Muscle of arm (tissue), 14 donors: ENCODE measurements at places on chromosomes 13 and 19. TPM values are rescaled to one million over a fixed set of nuclear protein-coding genes. Genes with fewer than 3 reads are reported as not detected.

GRCh38 chr13:40692946-40693345 lies 26.5 kb upstream of the FOXO1 start:
- no peak for DNase-seq

- no peak for DNase-seq
Measured at GRCh38 chr13:73088332-73088935, 29.6 kb downstream of the KLF5 start.

- DNase-seq = no peak
Measured at GRCh38 chr19:5107432-5108122, 138.7 kb downstream of the KDM4B start.

GRCh38 chr19:47675271-47675670 lies 38.0 kb upstream of the EHD2 start:
- DNase-seq = no peak

DNA sequence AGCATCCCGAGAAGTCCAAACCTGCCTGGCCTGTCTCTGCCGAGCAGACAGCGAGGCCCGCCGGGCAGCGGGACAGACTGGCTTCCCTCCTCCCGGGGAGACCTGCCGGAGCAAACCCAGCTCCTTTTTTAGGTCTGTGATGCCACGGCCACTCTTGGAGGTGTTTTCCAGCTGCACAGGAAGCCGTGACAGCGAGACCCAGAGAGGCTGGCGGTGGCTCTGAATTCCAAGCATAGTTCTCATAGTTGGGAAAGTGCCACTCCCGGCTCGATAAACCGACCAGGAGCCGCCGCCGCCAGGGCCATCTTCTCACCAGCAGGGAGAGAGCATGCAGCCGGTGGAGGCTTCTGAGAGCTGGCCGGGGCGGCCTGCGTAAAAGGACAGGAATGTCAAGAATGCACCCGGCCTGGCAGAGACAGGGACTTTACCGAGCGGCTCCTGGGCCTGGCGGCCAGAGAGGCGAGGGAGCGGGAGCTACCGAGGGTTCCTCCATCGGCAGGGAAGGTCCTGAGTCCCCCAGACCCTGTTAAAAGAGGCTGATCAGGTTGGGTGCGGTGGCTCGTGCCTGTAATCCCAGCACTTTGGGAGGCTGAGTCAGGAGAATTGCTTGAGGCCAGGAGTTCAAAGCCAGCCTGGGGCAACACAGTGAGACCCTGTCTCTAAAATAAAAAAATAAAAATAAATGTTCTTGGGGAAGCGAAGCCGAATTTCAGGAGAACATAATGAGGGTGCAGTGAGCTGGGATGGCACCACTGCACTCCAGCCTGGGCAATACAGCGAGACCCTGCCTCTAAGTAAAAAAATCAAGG lies 64.9 kb downstream of the GADD45B start:
- peak; percentile 72 for DNase-seq

- no peak for DNase-seq
Measured at GRCh38 chr19:48455908-48456562, 661 bp downstream of the KCNJ14 start.

GRCh38 chr19:11570039-11570462 lies 7.4 kb downstream of the ACP5 start:
- DNase-seq = no peak

DNA sequence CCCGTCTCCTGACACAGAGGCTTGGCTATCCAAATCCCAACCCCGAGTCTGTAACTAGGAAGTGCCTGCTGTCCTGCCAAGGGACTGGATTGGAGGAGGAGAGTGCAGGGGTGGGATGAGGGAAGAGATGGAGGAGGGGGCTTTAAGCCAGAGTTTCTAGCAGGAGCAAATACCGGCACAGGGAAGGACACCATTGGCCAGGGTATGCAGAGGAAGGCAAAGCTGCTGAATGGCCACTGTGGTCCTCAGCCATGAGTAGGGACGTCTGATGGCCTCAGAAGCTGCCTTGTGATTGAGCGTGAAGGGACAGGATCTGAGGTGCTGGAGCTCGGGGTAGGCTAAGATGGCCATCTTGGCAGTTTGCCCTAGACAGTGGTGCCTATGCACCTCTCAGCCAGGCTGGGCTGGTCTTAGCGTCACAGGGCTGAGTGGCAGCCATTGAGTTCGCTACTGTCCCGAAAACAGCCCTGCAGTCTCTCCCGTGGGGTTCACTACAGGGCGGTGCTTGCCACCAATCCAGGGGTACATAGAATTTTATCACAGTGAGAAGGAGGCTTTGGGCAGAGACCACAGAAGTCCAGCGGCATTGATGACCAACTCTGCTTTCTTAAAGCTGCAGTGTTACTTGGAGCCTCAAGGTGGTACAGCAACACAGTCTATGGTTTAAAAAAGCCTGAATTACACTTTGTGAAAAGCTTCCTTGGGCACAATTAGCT lies 61.8 kb downstream of the AKAP11 start:
- DNase-seq = no peak

DNA sequence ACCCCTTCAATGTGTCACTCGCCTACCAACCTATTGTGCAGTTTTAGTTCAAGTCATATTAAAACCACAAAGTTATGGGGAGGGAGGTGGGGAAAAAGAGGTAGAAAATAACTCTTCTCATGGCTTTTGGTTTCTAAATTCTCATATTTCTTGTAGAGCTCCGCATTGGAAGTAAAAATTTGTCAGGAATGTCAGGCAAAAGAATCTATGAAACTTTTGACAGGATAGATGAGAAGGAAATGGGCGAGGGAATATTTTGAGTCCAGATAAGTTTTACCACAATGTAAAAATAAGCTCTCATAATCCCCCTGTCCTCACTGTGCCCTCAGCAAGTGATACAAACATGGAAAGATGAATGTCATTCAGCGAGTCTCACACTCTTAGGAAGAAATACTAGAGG lies 270.4 kb downstream of the DLEU7 start:
- no peak for DNase-seq

GRCh38 chr13:27211771-27212364 lies 39.5 kb upstream of the RPL21 start:
- DNase-seq = no peak

DNA sequence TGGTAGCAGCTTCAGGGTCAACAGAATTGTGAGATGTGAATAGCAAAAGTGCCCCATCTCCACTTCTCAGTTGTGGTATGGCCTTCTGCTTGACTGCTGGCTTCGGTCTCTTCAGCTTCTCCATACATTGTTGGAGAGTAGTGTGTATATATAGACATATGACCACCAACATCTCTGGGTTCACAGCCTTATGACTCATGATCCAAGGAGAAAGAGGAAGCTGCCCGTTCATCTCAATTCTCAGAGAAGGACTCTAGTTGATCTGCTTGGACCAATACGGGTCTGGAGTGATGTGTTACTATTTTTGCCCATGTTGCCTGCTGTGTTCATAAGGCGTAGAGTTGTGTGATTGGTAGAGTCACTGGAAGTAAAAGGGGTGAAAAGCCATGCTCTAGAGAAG lies 3.6 kb upstream of the COMMD6 start:
- DNase-seq = no peak

DNA sequence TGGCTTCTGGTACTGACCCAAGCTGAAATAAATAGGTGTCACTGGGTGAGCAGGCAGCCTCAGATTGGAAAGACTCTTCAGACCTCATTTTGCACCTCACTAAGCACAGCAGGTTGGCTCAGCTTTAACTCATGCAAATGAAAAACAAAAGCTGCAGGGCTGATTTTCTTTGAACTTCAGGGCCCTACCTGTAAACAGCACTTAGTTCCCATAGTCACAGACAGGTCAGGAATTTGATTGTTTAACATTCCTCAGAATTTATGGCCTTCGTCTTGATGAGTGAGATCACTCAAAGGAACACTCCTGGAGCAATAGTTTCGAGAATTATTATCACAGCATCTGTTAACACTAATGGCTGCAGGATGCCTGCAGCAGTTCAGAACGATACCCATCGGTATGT lies 718.5 kb downstream of the EFNB2 start:
- DNase-seq = no peak

DNA sequence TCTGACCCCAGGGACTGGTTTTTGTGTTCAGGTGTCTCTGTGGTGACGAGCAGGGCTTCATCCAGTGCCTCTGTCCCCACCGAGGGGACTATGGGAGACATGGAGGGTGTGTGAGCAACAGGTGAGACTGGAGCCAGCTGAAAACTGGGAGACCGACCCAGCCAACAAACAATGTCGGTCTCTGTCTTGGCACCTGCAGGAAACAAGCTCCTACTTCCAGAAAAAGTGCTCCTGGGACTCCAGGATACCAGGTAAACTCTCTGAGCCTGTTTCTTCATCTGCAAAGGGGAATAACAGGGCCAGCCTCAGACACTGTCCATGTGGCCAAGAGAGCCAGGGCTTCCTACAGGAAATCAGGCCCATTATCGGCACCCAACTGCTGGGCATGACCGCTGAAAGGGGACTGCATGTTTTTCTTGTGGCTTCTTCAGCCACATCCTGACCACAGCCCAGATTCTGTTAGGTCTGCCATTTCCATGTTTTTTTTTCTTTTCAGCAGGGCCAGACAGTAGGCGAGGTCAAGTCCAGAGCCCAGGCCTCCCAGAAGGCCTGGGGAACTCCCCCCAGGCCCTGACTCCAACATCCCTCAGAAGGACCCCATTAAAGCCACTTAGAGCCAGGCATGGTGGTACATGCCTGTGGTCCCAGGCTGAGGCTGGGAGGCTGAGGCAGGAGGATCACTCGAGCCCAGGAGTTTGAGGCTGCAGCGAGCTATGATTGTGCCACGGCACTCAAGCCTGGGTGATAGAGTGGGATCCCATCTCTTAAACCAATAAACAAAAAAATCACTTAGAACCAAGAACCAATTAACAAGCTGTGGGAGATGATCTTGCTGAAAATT lies 836 bp upstream of the BST2 start:
- DNase-seq = no peak

GRCh38 chr13:99693351-99693750 lies 192.1 kb downstream of the TM9SF2 start:
- DNase-seq = no peak

- DNase-seq = no peak
Measured at GRCh38 chr19:58401840-58402421, 6.5 kb downstream of the RNF225 start.

DNA sequence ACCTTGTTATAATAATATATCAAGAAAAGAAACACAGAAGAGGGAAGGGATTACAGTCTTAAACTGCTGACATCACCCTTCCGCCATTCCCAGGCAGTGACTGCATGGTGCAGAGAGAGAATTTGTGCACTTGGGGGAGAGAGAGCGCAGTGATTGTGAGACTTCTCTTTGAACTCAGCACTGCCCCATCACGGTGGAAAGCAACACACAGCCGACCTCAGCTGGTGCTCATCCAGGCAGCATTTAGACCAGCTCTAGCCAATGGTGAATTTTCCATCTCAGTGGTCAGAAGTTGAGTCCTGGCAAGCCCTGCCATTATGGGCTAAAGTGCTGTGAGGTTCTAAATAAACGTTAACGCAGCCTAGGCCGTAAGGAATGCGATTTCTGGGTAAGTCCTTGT lies 1681.5 kb downstream of the EFNB2 start:
- no peak for DNase-seq

DNA sequence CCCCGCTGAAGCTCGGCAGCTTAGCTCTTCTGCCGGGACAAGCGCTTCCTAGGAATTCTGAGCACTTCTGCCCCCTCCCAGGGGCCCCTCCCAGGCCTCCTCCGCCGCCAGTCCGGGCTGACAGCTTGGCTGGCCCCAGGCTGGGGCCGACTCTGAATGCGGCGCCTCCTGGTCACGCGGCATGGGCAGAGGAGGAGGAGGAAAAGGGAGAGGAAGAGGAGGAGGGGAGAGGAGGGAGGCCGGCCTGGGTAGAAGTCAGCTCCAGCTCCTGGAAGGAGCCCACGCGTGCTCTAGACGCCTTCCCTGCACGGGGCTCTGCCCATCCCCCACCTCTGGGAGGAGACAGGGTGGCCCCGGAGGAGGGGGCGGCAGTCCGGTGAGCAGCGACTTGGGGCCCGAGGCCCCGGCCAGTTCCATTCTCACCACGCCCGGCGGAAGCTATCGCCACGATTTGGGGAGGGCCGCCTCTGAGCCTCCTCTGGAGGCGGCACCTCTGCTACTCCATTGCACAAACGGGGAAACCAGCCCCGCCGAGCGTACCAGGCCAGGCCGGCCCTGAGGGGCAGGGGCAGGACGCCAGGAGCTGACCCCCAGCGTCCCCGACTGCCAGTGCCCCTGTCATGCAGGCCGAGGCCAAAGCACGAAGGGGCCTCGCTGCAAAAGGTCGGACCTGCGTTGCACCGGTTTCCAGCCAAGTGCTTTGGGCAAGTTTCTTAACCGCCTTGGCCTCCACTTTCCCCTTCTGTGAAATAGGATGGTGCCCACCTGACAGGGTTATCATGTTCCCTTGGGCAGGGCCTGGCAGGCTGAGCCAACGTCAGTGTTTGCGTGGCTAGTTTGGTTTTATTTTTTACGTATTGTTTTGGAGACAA lies 31.6 kb downstream of the CCNE1 start:
- peak; percentile 52 for DNase-seq

The LMTK3 gene
- polyA plus RNA-seq = 0.07 TPM

The SMIM17 gene
- not detected for polyA plus RNA-seq

The TNFSF13B gene
- 3.8 TPM for polyA plus RNA-seq

The CLEC17A gene
- polyA plus RNA-seq = 0.66 TPM

The PSG3 gene
- not detected for polyA plus RNA-seq

The ZNF581 gene
- polyA plus RNA-seq = 23.3 TPM

The PIAS4 gene
- 28.9 TPM for polyA plus RNA-seq

The PEG3 gene
- polyA plus RNA-seq = 85.2 TPM

The IGFL3 gene
- not detected for polyA plus RNA-seq

The NFIX gene
- polyA plus RNA-seq = 102 TPM

The RFX2 gene
- polyA plus RNA-seq = 6.9 TPM

The ZNF525 gene
- 6.5 TPM for polyA plus RNA-seq

The KLK8 gene
- polyA plus RNA-seq = not detected
